Substantia nigra (tissue), 51 donors: ENCODE measurements at places on chromosomes 1 and 21.

GRCh38 chr1:221246067-221246466, 366.8 kb downstream of the HLX start:
- DNase-seq, result no peak

- DNase-seq, result no peak
These were observed at the start of gene KIF26B for GRCh38 chr1:245154429-245155271. Gene KIF26B (plus strand): TSS chr1:245154985. CDS start chr1:245155425, 440 bp downstream.

DNA sequence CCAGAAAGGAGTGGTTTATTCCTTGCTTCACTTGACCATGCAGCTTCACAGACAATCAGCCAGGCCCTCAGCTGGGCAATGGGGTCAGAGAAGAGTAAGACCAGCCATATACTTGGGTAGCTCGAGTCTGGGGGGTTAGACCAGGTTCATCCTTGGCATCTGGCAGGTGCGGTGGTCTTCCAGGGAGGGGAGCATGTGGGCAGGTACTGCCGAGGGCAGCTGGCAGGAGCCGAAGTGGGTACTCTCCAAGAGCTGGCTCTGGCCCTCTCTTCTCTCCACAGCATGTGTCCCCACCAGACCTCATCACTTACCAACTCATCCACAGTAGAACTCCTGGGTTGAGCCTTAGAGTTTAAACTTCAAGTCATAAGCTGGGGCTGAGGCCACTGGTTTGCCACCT, 156.8 kb downstream of the FOXD2 start:
- DNase-seq, result no peak

DNA sequence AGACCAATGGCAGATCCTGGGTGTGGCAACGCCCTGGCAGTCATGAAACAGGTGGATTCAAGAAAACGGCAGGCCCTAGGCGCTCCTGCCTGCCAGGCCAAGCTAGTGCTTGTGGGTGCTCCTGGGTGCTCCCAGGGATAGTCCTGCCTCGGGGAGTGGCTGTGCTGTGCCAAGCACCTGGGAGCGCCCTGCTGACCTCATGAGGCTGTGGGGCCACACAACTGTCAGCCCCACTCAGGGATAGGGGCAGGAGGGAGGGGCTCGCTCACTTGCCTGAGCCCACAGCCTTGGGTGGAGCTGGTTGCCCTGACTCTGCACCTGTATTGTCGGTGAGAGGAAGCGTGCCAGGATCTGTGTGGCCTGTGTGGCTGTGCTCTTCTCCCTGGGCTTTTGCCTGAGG, 9.4 kb downstream of the SNAP47 start:
- DNase-seq, result no peak

DNA sequence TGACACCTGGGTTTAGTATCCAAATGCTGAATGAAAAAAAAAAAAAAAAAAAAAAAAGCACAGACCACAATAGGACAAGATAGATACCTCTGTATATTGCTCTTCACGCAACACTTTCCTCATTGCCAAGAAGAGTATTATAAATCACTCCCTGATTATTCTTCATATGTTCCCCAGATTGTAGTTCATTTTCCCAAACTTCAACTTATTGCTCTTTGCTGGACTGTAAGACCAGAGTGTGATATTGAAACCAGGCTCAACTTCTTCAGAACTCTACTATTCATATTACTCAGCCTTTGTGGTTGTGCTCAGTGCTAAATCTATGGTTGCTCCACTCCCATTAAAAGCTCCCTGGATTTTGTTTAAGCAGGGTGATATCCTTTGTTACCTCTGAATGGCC, 180.4 kb downstream of the NTMT2 start:
- no peak for DNase-seq

GRCh38 chr1:76090283-76091203, 16.0 kb downstream of the ST6GALNAC3 start:
- no peak for DNase-seq

DNA sequence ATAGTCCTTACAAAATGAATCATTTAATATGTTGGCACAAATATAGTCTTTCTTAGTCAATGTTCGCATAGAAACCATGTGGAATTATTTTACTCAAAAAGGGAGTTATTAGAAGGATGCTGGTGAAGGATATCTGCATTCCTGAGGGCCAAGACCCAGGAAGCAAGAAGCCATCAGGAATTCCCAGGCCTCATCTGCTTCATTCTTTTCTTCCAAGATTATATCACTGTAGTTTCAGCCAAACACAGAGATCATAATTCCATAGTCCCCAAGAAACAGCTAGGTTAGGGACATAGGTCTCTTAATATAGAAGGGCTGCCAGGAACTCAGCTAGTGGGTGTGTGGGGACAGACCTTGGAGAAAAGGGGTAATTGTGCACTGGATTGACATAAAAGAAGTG, 28.6 kb upstream of the DISC1 start:
- no peak for DNase-seq
